Suppressor macrophage (primary cell): ENCODE measurements at places on chromosomes 13 and 19.
A peak's percentile ranks its signal among the peaks of the same experiment; 100 is the strongest.

DNA sequence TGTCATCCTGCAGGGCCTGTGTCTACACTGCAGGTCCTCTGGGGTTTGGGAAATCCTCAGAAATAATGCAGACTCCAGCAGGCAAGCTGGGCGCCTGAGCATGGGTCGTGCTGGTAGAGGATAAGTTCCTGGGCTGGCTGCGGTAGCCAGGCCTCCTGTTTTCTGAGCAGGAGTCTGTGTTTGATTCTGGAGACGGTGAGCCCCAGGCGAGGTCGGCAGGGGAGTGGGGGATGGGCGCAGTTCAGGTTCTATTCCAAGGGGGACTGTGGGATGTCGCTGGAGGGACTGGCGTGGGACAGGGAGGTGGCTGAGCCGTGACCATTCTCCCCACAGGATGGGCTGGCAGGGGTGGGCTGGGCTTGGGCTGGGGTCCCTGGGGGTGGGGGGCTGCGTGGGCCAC, 154.7 kb downstream of the KDM4B start:
- no peak for DNase-seq

- DNase-seq, result peak; percentile 42
Observed at GRCh38 chr19:49415102-49415809, 8.0 kb downstream of the PTH2 start.

DNA sequence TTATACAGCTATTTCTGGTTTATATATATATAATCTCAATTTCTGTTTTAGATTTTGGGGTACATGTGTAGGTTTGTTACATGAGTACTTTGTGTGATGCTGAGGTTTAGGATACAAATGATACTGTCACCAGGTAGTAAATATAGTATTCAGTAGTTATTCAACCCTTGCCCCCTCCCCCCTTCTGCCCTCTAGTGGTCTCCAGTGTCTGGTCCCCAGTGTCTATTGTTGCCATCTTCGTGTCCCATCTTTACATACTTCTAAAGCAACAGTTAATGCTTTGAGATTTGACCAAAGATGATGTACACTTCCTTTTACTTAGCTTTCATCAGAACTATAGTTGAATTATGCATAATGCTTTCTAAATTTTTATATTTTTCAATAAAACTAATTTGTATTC, 1623.4 kb upstream of the PRR20A start:
- no peak for DNase-seq

DNA sequence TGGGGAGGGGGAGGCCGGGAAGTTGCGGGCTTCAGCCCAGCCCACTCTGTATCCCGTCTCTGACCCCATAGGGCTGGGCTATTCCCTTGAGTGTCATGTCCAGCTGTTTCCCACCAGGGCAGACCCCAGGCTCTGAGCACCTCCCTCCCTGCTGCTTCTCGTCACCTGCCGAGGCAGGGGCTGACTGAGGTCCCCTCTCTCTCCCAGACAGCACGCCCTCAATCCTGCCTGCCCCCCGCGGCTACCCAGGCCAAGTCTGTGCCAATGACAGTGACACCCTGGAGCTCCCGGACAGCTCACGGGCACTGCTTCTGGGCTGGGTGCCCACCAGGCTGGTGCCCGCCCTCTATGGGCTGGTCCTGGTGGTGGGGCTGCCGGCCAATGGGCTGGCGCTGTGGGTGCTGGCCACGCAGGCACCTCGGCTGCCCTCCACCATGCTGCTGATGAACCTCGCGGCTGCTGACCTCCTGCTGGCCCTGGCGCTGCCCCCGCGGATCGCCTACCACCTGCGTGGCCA, 625 bp downstream of the F2RL3 start:
- DNase-seq, result no peak

DNA sequence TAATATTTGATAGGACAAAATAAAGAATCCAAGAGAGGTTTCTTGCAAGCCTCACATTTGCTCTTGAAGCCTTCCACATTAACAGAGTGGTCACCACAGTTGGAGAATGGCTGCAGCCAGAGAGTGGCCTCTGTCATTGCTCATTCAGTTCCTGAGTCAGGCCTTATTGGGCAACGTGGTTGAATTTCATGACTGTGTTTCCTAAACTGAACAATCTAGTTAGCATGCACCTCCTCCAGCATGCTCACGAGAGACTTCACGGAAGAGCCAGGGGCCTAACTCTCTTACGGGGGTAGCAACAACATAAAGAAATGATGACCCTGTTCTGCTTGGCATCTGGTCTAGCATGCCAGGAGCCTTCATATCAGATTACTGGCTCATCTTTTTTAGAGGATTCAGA, 9.6 kb upstream of the UBL3 start:
- DNase-seq, result peak; percentile 66
